ENCODE measurements at places on chromosomes 2 and 18.

DNA sequence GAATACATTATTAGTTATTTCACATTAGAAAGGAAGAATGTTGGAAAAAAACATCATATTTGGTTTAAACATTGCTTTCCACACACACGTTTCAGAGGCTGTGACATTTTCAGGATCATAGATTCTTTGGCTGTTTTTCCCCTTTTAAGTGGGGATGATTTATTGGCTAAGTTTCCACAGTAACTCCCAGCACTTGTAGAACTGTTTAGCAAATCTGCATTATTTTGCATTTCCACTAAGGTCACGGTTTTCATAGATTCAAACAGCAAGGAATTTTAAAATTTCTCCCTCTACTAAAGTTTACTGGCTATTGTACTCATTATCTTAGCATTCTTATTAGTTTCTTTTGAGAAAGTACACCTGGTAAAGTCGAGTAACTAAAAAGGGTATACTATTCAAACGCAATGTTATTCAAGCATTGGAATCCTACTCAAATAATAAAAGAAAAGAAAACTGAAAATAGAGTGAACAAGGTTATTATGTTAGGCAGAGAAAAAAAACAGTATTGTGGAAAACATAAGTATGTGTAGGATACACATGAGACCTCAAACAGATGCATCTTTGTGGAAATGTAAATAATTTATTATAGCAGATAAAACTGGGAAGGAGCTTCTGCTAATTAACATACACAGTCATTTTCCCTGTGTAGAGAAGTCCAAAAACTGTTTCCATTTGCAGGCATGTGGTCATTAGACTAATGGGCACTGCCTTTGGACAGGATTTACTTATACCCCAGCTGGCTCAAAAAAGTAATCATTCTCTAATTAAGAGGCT, 633.8 kb downstream of the NRXN1 start:
- DNase-seq = no peak

DNA sequence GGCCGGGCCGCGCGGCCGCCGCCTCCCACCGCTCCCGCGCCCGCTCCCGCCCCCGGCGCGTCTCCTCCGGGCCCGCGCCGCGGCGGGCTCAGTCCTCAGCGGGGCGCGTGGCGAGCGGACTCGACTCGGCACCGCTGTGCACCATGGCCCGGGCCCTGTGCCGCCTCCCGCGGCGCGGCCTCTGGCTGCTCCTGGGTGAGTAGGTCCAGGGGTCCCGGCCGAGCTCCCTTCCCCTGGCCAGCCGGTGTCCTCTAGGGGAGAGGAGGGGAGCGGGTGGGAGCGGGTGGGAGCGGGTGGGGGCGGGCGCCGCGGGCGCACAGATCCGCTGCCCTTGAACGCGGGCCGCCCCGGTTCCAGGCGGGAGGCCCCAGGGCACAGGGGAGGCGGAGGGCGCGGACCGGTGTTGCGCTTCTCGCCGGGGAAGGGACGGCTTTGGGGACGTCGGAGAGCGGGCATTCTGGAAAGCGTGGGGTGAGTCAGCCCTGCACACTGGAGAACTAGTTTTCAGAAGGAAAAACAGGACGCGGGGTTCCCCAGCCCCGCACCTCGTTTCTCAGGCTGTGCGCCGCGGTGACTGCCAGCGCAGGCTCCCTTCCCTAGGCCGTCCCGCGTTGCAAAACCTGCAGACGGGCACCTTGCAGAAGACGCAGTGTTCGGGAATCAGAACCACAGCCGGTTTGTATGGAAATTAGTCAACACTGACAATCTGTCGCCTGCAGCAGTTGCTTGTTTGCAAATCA, at the start of gene RAMP1:
Gene RAMP1 (plus strand): TSS at position 91 of the 740 bp plus-strand sequence. CDS start 53 bp downstream, at position 144.
- no peak for DNase-seq

- no peak for DNase-seq
Measured at GRCh38 chr2:119137502-119137901, 21.0 kb downstream of the C1QL2 start.

DNA sequence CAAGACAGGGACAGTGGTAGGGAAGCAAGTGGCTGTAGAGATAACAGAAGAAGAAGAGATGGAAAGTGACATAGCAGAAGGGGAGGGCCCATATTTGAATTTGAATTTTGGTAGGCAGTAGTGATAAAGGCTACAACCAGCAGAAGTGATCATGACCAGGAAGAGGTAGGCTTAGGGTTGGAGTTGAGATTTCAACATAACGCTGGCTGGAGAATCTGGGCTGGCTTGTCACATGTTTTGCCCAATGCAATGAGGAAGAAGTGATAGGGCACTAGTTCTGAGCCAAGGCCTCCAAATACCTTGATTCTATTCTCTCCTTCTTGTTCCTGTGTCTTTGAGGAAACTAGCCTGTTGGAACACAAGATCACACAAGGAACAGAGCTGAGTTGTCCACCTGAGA, 69.4 kb downstream of the SCG2 start:
- no peak for DNase-seq

DNA sequence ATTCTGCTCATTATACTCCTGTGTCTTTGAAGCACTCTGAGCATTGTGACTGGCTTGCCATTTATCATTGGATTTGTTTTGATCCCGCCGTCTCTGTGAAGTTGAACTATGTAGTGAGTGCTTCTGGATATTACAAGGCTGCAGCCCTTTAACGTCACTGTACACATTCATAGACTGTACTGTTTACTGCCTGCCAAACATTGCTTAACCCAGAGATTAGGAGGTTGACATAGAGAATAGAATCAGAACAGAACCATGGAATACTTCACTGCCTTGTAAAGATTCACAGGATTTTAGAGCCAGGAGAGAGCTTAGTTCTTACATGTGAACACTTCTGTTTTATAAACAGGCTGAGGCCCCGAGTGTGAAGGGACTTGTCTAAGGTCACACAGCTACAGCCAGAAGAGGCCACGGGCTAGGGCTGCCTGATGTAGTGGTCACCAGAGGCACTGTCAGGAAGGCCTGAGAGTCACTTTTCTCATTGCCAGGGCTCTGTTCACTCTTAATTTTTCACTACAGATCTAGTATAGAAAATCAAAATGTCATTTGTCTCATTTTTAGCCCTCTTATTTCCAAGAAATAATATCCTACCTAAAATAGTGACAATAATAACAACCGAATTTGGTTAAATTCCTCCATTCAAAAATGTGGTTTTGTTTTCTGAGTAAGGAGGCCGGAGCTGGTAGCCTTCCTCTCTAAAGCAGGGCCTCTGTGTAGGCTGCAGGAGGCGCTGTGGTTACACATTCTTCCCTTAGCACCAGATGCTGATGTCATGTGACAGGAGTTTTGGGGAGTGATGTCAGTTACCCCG, 87.9 kb downstream of the UGGT1 start:
- DNase-seq = peak; percentile 74

DNA sequence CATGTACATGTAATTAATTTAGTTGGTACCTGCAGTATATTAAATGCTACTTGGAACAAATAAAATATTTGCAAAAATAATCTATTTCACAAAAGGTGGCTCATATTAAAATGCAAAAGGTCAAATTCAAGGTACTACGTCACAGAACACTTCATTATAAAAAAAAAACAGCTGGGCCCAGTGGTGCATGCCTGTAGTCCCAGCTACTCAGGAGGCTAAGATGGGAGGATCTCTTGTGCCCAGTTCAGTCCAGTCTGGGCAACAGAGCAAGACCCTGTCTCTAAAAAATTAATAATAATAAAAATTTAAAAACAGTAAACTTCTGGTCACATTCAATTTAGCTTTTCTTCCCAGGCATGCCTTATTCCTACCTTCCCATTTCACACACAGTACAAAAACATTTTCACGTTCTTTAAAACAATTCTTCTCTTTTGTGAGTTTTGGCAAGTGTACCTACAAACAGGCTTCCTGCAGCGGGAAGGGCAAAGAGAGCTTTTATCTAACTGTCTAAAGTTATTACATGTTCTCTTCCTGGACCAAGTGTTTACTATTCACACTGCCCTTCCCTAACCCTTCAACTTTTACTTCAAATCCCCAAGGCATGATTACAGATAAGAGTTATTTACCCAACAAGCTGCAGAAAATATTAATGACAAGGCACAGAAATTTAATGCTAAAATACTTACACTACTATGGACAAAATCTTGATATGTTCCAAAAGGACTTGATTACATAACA, 10.7 kb downstream of the BAZ2B start:
- DNase-seq = no peak

GRCh38 chr2:25829377-25829704, 48.9 kb downstream of the ASXL2 start:
- no peak for DNase-seq

DNA sequence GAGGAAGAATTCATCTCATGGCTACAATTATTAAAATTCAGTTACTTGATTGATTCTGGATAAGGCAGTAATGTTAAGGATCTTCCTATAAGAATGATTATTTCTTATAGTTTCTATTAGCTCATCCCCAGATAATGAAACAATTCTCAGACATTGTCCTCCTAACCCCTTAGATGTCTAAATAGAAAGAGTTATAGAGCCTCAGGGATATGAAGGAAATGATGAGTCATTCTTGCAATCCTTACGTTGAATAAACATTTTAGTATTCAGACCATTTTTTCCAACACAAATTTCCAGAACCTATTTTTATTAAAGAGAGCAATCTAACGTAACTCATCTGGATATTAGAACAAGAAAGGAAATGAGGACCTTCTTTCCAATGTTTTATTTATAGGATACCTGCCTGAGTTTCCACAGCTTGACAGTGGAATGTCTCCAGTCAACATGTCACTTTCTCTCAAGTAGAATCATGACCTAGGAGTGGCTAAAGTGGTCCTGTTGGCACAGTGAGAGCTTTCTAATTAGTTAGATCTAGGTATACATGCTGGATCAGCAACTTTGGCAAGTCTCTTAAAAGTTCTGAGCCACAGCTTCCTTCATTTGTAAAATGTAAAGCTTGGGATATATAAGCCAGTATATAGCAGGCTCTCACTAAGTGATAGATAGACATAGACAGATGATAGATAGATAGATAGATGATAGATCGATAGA, 88.0 kb upstream of the RAB27B start:
- DNase-seq = no peak

GRCh38 chr2:64852771-64853241, 136.4 kb upstream of the SLC1A4 start:
- no peak for DNase-seq

GRCh38 chr2:35501076-35501475, 854.5 kb upstream of the CRIM1 start:
- DNase-seq = no peak

GRCh38 chr2:160783474-160783873, 289.9 kb upstream of the RBMS1 start:
- no peak for DNase-seq

DNA sequence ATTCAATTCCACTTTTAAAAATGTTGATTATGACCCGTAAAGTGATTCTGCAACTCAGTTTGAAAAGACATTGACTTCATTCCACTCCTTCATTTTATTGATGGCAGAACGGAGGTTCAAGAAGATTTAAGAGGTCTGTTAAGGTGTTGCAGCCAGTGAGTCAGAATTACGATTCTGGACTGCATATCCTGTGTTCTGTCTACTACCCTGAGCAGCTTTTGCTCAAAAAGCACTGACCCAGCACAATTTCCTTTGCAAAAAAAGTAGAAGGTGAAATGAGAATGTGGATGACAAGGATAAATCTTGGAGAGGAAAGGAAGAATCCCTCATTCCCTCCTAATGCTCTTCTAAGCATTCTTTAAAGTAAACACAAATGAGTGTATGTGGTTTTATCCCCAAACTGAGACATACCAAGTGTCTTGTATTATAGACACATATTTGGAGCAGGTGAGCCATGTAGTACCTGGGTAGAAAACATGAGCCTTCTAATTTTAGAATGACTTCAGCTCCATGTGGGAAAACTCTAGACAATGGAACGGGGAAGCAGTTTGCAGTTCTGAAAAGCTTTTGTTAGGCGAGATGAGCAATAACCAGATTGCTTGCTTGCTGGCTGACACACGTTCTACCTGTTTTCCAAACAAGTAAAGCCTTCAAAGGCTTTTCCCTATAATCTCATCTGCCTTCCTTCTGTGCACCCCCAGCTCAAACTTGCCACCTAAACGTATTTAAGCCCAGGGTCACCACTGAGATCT, 44.7 kb downstream of the TGFA start:
- no peak for DNase-seq

DNA sequence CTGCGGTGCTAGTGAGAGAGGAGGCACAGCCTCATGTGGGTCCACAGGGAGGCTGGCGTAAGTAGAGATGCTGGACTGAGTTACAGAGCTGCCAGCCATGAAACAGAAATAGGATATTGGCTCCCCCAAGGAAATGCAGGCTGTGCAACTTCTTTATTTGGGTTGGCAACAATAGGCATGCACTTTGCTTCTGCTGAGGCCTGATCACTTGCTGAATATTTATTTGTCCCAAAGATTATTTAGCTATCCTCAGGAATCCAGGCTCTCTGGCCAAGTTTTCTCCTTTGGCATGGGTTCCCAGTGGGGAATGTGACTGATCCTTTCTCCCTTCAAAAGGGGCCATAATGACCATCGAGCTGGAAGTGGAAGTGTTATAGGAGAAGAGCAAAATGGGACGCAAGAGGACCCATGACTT, 60.0 kb downstream of the MAPK4 start:
- DNase-seq = no peak

DNA sequence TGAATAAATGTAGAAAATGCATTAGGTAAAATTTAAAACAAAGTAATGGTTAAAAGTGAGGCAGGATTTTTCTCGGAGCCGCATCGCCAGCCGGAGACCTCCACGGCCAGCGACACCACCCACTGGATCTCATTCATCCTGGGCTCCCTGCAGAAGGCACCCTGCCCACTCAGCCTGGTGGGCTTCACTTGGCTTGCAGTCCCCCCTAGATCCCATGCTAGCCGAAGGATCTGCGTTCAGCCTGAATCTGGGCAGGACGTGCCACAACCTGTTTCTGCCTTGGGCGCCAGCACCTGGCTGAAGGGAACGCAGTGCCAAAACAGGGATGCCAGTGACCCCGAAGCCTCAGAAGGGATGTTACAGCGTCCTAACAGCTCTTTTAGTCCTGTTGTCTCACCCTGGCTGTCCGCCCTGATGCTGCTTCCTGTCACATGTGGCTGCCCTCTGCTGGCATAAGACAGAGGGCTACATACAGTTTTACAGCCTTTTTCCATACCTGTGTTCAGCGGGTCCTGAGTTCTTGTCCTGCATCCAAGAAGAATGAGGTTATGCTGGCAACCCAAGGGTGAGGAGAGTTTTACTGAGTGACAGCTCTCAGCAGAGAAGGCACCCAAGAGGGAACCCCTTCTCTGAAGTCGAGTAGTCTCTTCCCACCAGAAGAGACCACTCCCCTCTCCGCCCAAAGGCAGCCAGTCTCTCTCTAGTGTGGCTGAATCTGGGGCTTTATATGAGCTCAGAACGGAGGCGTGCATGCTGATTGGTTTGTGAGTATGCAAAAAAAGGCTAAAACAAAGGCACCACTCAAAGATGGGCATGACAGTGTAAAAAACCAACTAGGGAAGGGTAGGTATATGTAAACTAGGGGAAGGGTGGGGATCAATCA, 173.1 kb upstream of the GYPC start:
- peak; percentile 11 for DNase-seq

DNA sequence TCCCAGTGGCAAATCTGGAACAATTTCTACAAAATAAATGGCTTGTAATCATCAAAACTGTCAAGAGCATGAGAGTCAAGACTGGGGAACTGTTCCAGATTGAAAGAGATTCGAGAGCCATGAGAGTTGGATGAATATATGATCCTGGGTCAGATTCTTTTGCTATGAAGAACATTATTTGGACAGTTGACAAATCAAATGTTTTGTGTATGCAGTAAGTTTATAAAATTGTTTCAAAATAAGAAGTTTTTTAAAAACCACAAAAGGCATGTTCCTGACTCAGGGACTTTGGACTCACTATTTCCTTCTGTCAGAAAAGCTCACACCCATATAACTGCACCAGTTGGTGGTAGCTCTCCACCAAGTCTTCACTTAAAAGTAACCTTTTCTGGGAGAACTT, 38.5 kb downstream of the ROCK2 start:
- no peak for DNase-seq
